Ovary (tissue), 10 donors: ENCODE measurements at places on chromosomes 6 and 20. TPM values are rescaled to one million over a fixed set of nuclear protein-coding genes. Genes with fewer than 3 reads are reported as not detected.

DNA sequence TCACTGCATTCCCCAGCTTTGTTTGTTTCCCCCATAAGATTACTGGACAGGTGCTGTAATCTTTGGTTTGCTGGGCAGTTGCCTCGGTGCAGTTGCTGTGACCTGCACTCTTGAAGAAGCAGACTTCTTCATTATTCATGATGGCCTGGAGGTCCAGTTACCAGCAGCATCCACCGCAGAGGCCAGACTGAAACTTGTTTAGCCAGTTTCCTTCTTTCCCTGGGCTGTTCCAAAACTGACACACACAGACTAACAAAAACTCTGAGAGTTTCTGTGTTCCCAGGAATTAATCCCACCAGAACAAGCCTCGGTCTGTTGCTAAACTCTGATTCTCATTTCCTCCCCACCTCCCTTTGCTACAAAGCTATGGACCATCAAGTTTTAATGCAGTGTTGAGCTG, 144.1 kb downstream of the QRSL1 start:
- no peak for DNase-seq

DNA sequence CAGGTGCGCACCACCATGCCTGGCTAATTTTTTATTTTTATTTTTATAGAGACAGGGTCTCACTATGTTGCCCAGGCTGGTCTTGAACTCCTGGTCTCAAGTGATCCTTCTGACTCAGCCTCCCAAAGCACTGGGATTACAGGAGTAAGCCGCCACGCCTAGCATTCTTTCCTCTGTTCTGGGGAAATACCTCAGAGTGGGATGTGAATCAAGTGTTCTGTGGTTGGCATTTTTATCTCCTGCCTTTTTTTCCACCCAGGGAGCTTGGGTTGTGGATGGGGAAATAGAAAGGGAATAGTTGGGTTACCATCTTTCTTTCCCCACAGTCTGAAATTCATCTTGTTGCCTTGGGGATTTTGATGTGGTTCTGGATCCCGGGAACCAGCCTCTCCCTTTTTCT, 24.1 kb downstream of the TFAP2C start:
- DNase-seq, result no peak

DNA sequence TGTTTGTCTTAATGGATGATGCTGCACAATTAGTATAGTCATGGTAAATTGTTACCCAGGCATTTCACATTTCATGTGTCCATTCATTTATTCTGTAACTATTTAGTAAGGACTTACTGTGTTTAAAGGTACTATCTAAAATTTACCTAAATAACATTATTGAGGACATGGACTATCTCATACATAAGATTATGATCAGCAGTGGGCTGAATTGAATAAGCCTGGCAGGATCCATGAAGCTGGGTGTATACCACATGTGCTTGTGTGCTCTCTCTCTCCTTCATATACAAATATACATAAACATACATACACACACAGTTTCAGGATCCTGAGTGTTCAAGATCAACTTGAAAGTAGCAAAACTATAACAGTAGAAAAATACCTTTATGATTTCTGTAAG, 595.4 kb downstream of the EPM2A start:
- DNase-seq, result no peak

DNA sequence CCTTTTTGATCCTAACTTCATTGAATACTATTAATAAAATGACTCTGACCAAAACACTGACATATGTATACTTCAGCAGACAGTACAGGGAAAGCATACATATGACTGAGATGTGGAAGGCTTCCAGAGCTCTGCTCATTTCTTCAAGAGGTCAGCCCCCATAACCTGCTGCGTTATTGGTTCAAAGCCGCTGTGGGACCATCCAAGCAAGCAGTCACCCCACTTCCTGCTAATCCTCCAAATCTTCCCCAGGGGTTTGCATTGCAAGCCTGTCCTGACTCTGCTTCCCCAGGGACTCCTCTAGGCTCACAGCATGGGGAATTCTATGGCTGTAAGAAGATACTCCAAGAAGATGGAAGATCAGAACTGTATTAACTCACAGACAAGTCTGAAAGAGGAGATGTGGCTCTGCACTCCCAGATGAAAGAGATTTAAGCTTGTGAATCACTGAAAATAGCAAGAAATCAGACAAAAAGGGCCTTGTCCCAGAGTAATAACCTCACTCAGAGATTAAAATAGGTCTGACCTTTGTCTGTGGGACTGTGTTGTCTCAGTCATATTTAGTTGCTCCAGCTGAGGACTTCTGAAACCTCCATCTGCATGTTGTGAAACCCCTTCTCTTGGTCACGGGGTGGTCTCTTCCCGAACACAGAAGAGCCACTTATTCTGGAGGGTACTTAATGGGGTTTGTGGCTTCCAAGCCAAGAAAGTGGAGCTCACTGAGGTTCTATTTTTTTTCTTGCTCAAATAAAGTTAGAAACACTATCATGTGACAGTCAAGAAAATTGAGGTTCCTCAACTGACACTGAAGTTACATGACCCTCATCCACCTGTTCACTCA, 101.5 kb upstream of the MARCKS start:
- DNase-seq, result no peak

GRCh38 chr6:43412541-43412940, 14.8 kb upstream of the ABCC10 start:
- no peak for DNase-seq

PRSS16 gene
- 16.9 TPM for total RNA-seq
